ENCODE measurements at places on chromosomes 7 and 10. TPM values are rescaled to one million over a fixed set of nuclear protein-coding genes. Genes with fewer than 3 reads are reported as not detected.

The PDE1C gene
- total RNA-seq: 0.83 TPM

- no peak for DNase-seq
Measured at GRCh38 chr10:45456233-45456632, 82.2 kb downstream of the ALOX5 start.

DNA sequence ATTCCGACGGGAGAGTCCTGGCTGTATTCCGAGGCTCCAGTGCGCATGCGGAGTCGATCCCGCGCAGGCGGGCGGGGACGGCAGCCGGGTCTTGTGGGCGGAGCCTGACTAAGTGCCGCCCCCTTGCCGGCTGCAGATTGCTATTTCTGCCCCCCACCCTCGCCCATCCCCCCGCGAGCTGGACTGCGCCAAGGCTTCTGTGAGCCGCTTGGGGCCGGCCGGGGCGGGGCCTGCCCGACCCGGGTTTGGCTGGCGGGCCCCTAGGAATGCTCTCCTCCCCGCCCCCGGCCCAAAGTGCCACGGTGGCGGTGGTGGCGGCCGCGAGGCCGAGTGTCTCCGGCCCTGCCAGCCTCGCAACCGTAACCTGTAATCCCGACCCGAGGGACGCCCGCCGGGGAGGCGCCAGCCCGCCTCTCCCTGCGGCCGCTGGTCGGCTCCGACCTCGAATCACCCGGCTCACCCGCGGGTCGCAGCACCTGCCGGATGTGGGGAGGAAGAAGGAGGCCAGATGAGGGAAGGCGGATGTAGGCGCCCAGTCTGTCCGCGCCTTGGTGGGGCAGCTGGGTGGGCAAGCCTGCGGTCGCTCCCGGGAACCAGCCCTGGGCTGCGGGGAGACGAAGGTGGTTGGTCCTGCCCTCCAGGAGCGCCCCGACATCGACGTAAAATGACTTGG, 702 bp upstream of the KAZALD1 start:
- DNase-seq: peak; percentile 86

GRCh38 chr7:16421333-16422102, at the start of gene CRPPA:
Gene CRPPA, minus strand, starts transcription at chr7:16421538. Its CDS starts 216 bp downstream, at chr7:16421322.
- DNase-seq: peak; percentile 37

The SVOPL gene
- not detected for total RNA-seq

- no peak for DNase-seq
Measured at GRCh38 chr7:114466917-114467316, 52.3 kb downstream of the FOXP2 start.

Measured in SK-MEL-5 (cell line).